Stimulated activated CD8-positive, alpha-beta memory T cell treated with anti-CD3 and anti-CD28 coated beads, Interleukin-12 subunit alpha, Interleukin-12 subunit beta, amount 100 ng/mL, for 1 hour (primary cell): ENCODE measurements at places on chromosomes 2 and 18.

GRCh38 chr2:79906139-79906890 is 393.5 kb downstream of the CTNNA2 start:
- no peak for DNase-seq

DNA sequence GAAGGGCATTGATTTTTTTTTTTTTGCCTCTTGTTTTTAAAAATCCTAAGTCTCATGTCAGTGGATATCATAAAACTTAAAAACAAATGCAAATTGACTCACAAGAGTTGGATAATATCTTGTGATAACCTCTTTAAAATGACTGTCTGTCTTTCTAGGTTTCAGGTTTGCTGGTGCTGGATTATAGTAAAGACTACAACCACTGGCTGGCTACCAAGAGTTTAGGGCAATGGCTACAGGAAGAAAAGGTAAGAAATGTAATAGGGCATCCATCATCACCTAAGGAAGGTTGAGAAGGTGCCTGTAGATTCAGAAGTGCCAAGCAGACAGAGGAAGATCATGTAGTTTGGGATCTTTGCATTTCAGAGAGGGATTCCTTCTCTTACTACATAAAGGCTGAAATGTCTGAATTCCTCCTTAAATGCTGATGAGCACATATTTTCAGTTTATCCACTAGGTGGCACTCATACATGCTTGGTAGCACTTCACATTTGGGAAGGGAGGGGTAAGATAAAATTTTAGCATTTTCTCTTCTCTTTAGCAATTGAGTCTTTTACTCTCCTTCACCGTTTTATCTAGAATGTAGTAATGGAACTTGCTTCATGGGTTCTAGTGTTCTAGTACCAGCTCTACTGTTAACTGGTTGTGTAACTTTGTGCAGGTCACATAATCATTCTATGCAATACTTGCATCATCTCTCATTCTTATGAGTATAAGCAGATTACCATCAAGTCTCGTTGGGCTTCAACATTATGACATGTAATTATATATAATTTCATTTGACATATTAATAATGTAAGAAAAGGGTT is 21.1 kb downstream of the CPS1 start:
- no peak for DNase-seq

GRCh38 chr2:108944601-108945331 is 44.3 kb downstream of the EDAR start:
- no peak for DNase-seq

- DNase-seq: no peak
Observed at GRCh38 chr2:240759459-240759858, 60.6 kb downstream of the KIF1A start.

GRCh38 chr18:48608581-48608980 is 69.8 kb downstream of the CTIF start:
- no peak for DNase-seq

DNA sequence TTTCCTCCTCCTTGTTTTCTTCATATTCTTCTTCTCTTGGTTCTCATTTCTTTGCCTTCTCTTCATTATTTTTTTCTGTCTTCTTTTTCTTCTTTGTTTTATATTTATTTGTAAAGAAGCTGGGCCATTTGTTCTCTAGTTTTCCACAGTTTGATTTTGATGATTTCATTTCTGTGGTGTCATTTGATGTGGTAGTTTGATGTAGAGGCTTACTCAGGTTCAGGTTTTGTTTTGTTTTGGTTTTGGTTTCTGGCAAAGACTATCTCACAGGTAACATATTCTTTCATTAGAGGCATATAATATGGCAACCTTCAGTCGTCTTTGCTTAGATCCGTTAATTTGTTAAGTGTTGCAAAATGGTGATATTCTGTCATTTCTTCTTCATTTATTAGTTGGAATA is 75.3 kb downstream of the BABAM2 start:
- no peak for DNase-seq

DNA sequence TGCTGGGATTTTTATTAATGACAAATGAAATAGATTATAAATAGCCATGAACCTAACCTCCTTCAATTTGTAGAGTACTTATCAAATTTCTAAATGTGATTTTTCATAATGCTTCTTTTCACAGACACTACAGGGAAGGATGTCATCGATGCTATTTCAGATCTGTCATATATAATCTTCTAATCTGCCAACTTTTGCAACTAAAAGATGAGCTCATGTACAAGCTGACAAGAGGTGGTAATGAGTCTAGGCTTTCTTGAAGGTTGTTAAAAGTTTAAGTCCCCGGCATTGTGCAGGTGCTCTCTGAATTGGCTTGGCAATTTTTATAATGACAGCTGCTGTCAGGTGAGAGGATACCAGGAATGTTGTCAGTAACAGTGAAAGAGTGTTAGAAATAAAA is 320.4 kb downstream of the LRRTM4 start:
- no peak for DNase-seq

DNA sequence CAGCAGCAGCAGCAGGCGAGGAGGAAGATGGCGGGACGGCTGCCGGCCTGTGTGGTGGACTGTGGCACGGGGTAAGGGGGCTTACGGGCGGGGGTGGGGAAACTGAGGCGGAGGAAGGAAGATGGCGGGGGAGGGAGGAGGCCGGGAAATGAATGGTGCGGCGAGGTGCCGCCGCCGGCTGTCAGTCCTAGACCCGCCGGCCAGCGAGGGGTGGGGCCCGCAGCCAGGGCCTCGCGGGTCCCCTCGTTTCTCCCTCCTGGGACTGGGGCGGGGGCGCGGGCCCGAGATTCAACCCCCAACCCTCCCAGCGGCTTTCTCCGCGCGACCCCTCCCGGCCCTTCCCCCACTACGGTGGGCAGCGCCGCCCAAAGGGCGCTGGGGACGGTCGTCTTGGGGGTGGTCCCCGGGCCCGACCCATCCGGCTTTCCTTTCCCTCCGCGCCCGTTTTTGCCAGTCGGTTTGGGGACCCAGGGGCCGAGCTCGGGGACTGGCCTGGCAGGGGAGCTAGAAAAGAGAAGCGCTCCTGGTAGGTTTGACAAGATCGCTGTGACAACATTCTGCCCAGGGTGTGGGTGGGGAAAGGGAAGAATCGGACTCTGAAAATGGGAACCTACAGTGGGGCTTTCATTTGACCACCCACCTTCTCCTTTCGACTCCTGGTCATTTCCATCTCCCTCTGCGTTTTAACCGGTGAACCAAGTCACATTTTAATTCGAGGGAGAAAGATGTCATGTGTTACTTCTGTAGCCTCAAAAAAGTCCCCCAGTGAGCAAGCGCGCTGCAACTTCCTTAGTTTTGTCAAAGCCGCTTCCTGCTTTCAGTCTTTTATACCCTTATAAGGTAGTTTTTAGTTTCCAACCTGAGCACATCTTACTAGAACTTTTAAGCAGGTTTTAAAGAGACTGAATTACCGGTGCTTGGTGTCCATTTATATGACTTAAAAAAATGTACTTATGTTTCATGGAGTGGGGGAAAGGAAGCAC is 655 bp downstream of the ACTR3 start:
- DNase-seq: peak; percentile 76

DNA sequence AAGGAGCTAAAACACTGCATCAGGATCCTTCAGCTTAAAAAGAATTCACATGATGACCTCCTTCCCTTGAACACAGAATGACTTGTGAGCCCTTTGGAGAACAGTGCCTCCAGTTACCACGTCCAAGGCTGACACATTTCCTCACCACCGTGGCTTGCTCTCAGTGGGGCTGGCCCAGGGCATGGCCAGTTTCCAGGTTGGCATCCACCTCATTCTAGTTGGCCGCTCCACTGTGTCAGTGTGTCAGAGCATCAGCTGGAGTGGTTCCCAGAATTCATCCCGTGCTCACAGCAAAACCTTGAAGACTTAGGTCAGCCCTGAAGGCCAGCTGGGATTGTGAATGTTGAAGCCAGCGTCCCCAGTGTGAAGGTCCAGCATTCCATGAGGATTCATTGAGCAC is 158.5 kb downstream of the INSIG2 start:
- DNase-seq: no peak
